ENCODE measurements at places on chromosomes 5 and 9.

DNA sequence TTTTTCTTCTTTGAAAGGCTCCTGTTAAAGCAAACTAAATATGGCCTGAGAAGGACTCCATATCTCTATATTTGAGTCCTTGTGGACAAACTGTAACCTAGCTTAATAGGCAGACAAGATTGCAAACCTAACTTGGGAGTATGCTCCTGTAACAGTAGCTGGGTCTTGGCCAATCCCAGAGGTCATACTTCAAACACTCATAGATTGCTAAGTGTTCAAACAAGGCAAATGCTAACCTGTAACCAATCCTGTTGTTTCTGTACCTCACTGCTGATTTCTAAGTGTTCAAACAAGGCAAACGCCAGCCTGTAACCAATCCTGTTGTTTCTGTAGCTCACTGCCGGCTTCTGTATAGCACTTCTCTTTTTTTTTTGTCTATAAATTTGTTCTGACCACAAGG, 50.6 kb upstream of the CLK4 start:
- no peak for DNase-seq
- no peak overlapping the region for H3K27ac ChIP-seq
- H3K36me3 ChIP-seq = no peaks in the 10 kb centered on the region
- peaks cover 7% of the 10 kb centered on the region for H3K27me3 ChIP-seq
- peaks cover 7% of the 10 kb centered on the region for H3K4me1 ChIP-seq

DNA sequence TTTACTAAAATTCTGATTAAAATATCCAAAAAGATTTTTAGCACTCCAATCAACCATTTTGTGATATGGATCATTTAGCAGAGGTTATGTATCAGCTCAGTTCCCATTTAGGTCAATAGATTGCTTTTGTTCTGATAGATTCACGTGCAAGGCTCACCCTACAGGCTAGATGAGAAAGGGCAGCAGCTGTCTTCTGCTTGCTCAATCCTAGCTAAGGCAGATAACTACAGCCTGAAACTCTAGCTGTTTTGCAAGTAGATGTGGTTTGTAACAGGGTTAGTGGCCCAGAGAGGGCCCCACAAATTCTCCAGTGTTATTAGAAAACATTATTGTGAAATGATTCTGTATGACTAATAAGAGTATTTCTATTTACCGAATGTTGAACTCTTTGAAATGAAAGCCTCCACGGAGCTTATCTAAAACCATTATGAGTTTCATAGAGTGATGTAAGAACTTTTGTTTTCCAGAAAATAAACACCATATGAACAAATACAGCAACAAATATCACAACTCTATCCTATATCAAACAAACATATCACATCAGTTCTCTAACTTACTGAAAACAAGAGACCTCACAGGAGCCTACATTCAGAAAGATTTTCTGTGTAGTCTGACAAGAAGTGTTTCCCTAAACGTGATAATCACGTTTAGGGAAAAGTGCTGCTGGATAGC, 841.9 kb upstream of the ACO1 start:
- H3K36me3 ChIP-seq = no peaks in the 10 kb centered on the region
- H3K27ac ChIP-seq = no peak overlapping the region
- H3K4me1 ChIP-seq = peaks cover 16% of the 10 kb centered on the region
- DNase-seq = peak; percentile 42
- no peak overlapping the region for H3K4me3 ChIP-seq

- H3K36me3 ChIP-seq = no peaks in the 10 kb centered on the region
- H3K27ac ChIP-seq = no peak overlapping the region
- H3K4me1 ChIP-seq = no peaks in the 10 kb centered on the region
- no peaks in the 10 kb centered on the region for H3K27me3 ChIP-seq
- no peak for DNase-seq
Observed at GRCh38 chr5:123755653-123756317, 243.8 kb downstream of the CSNK1G3 start.

- H3K4me3 ChIP-seq = no peak overlapping the region
- H3K36me3 ChIP-seq = no peaks in the 10 kb centered on the region
Observed at GRCh38 chr9:135338546-135338945, 141.0 kb upstream of the PPP1R26 start.

- no peak for DNase-seq
- H3K27me3 ChIP-seq = peaks cover 26% of the 10 kb centered on the region
- no peak overlapping the region for H3K4me3 ChIP-seq
- no peak overlapping the region for H3K27ac ChIP-seq
- H3K4me1 ChIP-seq = no peaks in the 10 kb centered on the region
- H3K36me3 ChIP-seq = no peaks in the 10 kb centered on the region
Observed at GRCh38 chr9:21428235-21428634, 12.0 kb upstream of the IFNA1 start.

DNA sequence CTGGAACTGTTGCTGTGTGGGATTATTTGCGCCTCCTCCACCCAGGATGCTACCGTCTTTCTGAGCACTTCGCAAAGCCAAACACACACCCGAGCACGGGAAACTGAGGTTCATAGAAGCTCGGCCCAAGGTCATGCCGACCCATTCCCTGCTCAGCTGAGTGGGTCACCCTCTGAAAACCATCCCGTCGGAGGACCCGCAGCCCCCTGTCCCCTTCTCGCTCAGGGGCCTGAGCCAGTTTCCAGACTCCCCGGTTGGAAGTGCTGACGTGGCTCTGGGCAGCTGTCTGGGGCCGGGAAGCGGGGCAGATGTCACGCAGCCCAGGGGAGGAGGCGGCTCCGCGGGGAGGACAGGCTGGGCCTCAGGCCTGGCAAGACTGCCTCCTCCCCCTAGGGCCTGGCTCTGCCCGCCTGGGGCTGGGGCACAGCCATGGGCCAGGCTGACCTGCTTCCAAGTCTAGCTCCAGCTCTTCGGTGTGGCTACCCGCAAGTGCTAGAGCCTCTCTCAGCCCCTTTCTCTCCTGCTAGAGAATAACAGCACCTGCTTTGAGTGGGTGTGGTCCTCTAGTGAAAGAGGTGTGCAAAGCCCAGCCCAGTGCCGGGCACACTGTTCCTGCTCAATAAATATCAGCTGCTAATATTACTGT, 9.9 kb upstream of the CXXC5 start:
- peaks cover 44% of the 10 kb centered on the region for H3K4me1 ChIP-seq
- peaks cover under 1% of the 10 kb centered on the region for H3K36me3 ChIP-seq
- peak overlapping the region; percentile 59 for H3K27ac ChIP-seq

GRCh38 chr5:68534131-68534940, 318.8 kb downstream of the PIK3R1 start:
- no peaks in the 10 kb centered on the region for H3K4me1 ChIP-seq
- no peak for DNase-seq
- peaks cover 5% of the 10 kb centered on the region for H3K27me3 ChIP-seq
- H3K4me3 ChIP-seq = no peak overlapping the region
- H3K36me3 ChIP-seq = no peaks in the 10 kb centered on the region
- no peak overlapping the region for H3K27ac ChIP-seq

DNA sequence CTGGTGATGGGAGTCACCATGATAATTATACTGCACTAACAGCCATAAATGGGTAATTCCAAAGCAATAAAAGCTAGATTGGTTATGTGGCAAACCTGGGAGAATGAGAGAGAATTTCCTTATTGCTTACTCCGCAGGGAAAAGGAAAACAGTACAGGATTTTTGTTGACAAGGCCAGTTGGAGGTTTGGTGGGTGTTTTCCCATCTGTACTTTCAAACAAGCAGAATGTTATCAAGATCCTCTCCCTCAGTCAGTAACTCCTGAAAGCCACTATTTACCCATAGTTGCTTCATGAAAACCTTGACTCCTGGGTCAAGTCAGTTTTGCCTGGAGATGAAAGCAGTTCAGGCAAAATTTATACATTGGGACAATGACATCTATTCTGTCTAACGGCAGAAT, 26.4 kb downstream of the IL9 start:
- no peaks in the 10 kb centered on the region for H3K27me3 ChIP-seq
- no peak overlapping the region for H3K4me3 ChIP-seq
- H3K36me3 ChIP-seq = no peaks in the 10 kb centered on the region

GRCh38 chr5:145350513-145350912, 484.6 kb downstream of the PRELID2 start:
- H3K27ac ChIP-seq = no peak overlapping the region
- no peak overlapping the region for H3K4me3 ChIP-seq
- H3K4me1 ChIP-seq = no peaks in the 10 kb centered on the region
- no peaks in the 10 kb centered on the region for H3K36me3 ChIP-seq
- H3K27me3 ChIP-seq = no peaks in the 10 kb centered on the region

DNA sequence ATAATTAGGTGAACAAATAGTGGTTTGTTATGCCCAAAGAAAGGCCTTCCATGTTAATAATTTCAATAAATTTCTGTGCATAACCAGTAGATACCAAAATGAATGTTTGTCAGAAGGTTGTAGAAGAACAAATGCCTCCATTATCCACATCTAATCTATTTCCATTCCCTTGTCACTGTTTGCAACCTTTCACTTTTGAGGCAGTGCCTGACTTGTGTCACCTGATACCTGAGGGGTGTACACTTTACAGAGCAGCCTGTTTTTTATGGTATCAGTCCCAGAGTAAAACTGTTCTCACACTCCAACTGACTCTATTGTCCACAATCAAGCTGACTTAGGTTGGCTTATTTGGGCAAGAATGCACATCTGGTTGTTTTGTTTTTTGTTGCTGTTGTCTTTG, 40.1 kb downstream of the FREM1 start:
- H3K27me3 ChIP-seq = no peaks in the 10 kb centered on the region
- no peak overlapping the region for H3K27ac ChIP-seq
- no peaks in the 10 kb centered on the region for H3K36me3 ChIP-seq
- no peaks in the 10 kb centered on the region for H3K4me1 ChIP-seq

- H3K4me1 ChIP-seq = no peaks in the 10 kb centered on the region
- H3K4me3 ChIP-seq = no peak overlapping the region
- DNase-seq = no peak
- H3K27me3 ChIP-seq = no peaks in the 10 kb centered on the region
Observed at GRCh38 chr5:179368126-179368805, 23.0 kb upstream of the ADAMTS2 start.

DNA sequence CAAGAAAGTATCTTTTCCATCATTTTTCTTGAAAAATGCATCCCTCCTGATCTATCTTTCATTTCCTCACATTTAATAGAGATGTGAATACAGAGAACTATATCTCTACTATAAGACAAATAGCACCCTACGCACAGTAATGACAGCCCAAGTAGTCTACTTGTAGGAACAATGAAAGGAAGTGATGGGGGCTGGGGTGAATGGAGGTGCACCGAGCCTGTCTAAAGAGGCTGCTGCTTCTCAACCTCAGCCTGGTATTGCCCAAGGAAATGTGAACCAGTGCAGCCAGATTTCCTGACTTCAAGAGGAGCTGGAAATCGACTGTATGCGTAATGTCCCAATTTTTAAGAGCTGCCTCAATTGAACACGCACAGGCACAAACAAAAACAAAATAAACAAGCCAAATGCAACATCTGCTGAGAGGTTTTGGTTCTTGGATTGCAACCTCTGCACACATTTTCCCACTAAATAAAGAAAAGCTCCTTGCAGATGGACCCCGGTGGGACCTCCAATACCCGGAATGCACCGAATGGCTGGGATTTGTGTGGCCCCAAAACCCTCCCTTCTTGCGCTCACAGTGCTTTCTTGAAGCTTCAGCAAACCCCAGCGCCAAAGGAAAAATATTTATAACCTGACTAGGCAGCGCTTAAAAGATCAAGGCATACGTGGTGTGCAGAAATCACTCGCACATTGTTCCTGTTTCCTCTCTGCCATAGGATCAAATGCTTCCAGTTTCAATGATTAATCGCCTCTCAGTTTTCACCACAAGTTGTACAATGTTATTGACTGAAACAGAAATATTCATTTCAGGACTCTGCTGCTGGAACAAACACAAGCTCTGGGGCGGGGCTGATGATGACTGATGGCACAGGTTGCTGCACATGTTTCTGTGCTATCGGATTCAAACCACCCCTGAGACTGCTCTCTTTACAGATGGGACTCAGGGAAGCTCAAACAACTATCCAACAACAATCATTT, 68.3 kb downstream of the KCNIP1 start:
- H3K4me3 ChIP-seq = no peak overlapping the region
- H3K36me3 ChIP-seq = no peaks in the 10 kb centered on the region
- H3K27me3 ChIP-seq = peaks cover 56% of the 10 kb centered on the region
- no peak overlapping the region for H3K27ac ChIP-seq
- peaks cover 20% of the 10 kb centered on the region for H3K4me1 ChIP-seq

DNA sequence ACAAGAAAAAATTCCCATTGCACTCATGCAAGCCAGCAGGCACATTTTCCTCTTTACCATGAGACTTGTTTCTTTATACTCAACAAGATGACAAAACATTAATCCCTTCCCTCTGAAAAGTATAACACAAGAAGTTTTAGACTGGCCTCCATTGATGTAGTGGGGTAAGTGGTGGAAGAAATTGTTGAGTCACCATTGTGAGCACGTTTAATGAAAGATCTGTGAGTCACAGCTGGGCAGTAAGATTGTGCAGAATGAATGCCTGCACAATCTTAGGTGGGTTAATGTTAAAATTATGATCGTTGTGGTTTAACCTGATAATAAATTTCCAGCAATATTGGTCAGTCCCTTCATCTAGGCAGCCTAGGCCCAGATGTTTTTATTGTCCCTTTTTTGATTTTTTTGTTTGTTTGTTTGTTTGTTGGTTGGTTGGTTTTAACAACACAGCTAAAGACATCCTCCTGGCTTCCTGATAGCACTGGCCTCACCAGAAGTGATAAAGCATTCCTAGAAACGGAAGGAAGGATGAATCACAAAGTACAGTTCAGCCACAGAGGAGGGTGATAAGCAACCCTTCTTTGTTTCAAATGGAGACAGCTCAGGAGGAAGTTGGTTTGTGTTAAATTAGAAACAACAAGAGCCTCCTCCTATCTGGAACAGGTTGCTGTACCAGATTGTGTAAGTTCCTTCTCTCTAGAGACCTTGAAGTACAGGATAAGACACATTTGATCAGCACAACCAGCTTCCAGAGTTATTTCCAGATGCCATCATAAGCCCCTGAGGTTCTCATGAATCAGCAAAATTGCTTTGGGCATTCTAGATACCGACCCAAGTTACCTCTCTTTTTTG, 40.3 kb downstream of the SLC24A2 start:
- no peak overlapping the region for H3K4me3 ChIP-seq
- H3K4me1 ChIP-seq = peaks cover 4% of the 10 kb centered on the region
- H3K27ac ChIP-seq = no peak overlapping the region
- DNase-seq = no peak
- H3K36me3 ChIP-seq = no peaks in the 10 kb centered on the region

GRCh38 chr5:39226100-39226451, 6.7 kb upstream of the FYB1 start:
- no peaks in the 10 kb centered on the region for H3K27me3 ChIP-seq
- peak overlapping the region; percentile 32 for H3K27ac ChIP-seq
- peak overlapping the region; percentile 0 for H3K4me3 ChIP-seq
- peaks cover 25% of the 10 kb centered on the region for H3K4me1 ChIP-seq
- no peak for DNase-seq
- no peaks in the 10 kb centered on the region for H3K36me3 ChIP-seq

- H3K36me3 ChIP-seq = peaks cover 2% of the 10 kb centered on the region
- H3K4me3 ChIP-seq = no peak overlapping the region
Observed at GRCh38 chr9:5493679-5494511, 16.4 kb upstream of the PDCD1LG2 start.
